Ecto neural progenitor cell (in vitro differentiated cells): ENCODE measurements at places on chromosomes 4 and X.
A peak's percentile ranks its signal among the peaks of the same experiment; 100 is the strongest.

DNA sequence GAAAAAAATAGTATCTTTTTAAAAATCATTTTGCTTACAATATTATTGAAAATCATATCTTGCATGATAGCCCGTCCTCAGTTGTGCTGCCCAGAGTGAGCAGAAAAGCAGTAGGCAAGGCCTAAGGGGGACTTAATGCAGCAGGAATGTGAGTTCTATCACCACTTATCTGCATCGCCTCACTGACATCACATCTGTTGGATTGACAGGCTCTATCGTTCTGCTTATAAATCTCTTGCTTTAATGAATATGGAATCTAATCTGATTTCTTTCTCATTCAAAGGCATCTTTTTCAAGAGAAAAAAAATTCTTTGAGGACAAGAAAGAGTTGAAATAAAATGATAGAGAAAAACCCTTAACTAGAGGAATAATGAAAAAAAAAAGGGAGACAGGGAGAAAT lies 249.9 kb downstream of the PAPSS1 start:
- DNase-seq, result no peak

GRCh38 chr4:86508436-86508835 lies 85.7 kb upstream of the PTPN13 start:
- no peak for DNase-seq

DNA sequence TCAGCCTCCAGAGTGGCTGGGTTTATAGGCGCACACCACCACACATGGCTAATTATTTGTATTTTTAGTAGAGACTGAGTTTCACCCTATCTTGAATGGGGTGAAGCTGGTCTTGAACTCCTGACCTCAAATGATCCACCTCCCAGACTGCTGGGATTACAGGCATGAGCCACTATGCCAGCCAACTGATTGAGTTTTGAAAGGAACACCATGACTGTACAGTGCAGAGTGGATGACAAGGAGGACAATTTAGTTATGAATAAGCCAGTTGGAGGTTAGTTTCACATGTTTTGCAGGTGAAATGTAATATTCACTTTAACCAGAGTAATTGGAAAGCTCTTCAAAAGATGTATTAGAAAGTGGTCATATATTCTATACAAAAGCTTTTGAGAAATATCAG lies 60.8 kb downstream of the PCDH18 start:
- DNase-seq, result no peak

- DNase-seq, result peak; percentile 44
Observed at GRCh38 chr4:1401409-1402020, 4.7 kb downstream of the NKX1-1 start.

DNA sequence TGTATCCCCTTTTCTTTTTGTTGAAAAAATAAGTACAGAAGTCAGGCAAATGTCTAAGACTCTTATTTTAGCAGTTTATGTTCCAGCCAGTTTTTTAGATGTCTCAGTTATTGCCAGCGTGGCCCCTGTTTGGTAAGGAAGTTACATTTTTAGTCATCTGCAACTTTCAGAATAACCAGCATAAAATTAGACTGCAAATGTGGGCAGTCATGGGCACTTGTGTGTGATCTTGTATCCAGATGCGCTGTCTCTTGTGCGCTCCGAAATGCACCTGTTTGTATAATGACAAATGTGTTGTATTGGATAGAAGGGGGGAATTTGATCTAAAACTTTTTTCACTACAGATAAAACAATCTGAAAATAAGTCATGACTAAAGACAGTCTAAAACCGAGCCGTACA lies 44.3 kb upstream of the CLCN4 start:
- DNase-seq, result no peak

- DNase-seq, result no peak
Observed at GRCh38 chr4:123421937-123422781, 25.6 kb downstream of the SPRY1 start.

GRCh38 chrX:8647176-8647575 lies 84.8 kb downstream of the ANOS1 start:
- DNase-seq, result no peak

DNA sequence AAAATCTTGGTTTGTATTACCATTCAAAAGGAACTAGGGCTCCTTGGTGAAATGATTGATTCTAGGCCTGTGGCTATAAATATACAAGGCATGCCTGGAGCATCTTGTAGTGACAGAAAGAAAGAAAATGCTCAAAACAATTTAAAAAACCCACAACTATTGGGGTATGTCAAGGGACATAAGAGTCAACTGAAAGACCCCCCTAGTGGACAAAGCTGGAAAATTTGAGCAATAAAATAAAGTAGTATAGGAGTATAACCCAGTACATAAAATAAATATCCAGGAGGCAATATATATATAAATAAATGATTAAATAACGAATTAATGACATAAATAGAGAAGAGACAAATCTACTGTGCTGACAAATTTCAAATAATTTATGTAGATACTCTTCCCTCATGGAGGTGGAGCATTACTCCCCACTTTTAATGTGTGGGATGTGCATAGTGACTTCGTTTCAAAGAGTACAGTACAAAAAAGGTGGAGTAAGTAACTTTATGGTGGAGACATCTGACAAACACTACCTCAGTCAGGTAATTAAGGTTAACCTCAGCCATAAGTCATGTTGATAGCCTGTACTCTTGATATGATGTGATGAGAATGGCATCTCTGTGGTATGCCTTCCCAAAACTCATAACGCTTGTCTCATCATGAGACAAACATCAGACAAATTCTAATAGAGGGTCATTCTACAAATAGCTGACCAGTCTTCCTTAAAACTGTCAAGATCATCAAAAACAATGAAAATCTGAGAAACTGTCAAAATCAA lies 185.0 kb upstream of the GLRA2 start:
- no peak for DNase-seq

GRCh38 chrX:55702671-55703070 lies 14.9 kb upstream of the RRAGB start:
- no peak for DNase-seq

GRCh38 chr4:93825551-93826216 lies 2.9 kb upstream of the ATOH1 start:
- no peak for DNase-seq

DNA sequence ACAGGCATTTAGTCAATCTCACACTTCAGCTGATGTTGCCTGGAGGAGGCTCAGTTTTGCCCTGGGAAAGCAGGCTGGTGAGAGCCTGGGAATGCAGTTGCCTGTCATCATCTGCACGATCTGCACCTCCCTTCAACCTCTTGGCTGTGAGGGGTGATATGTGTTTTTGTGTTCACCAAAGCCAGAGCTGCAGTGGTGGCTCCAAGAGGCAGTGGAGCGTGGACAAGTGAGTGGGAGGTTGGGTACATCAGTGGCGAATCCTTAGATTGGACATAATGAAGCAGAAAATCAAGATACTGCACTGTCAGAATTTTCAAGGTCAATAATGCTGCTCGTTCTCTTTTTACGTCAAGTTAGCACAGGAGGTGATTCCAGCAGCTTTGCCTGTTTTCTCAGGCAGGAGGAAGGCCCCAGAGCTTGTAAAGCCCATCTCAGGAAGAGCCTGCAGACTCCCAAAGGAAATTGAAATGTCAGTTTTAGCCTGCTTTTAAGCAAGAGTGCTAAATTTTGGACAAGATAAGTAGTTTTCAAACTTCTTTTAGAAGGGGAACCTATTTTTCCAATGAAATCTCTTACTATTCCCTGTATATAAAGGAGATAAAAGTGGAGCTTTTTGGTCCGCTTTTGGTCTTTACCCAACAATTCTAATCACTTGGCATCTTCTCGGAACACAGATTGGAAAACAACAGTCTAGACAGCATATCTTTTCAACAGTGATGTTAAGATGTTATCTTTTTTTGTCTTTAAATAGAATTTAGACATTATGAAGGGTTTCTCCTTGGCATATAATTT lies 92.8 kb downstream of the FRAS1 start:
- DNase-seq, result no peak

GRCh38 chr4:86938771-86939520 lies 4.1 kb downstream of the AFF1 start:
- no peak for DNase-seq

- DNase-seq, result no peak
Observed at GRCh38 chr4:177489471-177490246, 47.4 kb upstream of the AGA start.

- DNase-seq, result no peak
Observed at GRCh38 chr4:159390648-159391047, 287.8 kb downstream of the RAPGEF2 start.

- DNase-seq, result no peak
Observed at GRCh38 chr4:82230306-82230705, 143.5 kb downstream of the HNRNPD start.

DNA sequence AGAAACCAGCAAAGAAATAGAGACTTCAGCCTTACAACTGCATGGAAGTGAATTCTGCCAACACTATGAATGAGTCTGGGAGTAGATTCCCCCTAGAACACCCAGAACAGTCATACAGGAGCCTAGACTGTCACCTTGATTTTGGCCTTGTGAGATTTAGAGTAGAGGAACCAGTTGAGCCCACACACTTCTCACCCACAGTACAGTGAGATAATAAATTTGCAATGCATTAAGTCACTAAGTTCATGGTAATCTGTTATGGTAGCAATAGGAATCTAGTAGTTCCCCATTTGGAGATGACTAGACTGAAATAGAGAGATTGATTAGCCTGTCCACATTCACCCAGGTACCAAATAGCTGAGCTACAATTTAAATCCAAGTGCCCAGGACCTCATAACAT lies 59.0 kb downstream of the FAM13A start:
- DNase-seq, result no peak

- no peak for DNase-seq
Observed at GRCh38 chrX:24423960-24424359, 41.1 kb upstream of the PDK3 start.

GRCh38 chr4:139559089-139559479 lies 3.1 kb upstream of the SETD7 start:
- no peak for DNase-seq

DNA sequence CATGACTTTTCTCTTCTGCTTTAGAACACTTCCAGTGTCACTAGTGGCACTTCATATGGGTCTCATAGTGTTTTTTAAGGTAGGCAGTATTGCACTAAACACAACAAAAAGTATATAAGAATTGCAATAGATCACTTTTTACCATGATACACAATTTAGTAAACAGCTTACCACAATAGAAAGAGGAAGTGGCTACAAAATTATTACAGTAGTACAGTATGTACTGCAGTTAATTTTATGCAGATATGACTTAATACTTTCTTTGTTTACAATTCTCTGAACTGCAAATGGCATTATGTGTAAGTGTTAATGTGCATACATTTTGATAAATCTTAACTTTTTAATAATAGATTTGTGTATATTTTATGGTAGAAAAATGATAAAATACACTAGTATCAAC lies 157.3 kb downstream of the RRAGB start:
- DNase-seq, result no peak

DNA sequence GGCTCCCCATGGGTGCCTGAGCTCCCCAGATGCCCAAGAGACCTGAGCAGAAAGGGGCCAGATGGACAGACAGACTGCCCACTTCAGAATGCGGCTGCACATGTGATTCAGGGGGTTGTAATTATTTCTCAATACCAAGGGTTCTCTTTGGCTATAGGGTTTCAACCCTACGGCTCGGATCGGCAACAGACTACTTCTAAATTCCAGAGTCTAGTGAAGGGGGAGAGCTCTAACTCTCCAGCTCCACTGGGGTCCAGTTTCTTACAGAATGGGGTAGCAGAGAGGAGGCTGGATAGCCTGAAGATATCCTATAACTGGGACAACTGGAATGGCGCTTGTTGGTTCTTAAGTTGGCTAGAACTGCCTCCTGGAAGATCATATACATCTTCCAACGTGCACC lies 136.3 kb downstream of the MGST2 start:
- DNase-seq, result no peak

- no peak for DNase-seq
Observed at GRCh38 chr4:15286041-15286440, 141.8 kb upstream of the C1QTNF7 start.

GRCh38 chrX:93120805-93121204 lies 552.6 kb downstream of the NAP1L3 start:
- no peak for DNase-seq

DNA sequence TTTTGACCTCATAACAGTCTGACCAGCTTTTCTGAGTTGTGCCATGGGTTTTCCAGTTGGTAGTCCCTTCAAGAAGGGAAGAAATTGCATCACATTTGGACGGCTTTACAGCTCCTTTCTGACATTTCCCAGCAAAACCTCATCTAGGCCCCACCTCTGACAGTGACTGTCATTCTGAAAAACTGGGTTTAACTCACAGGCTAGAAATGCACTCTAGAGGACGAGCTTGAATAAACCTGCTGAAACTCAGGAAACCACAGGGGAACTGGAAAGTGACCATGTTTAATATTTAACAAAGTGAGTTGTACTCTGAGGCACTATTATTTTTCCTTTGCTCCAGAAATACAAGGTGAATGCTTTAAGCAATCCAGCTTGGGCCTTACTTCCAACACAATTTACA lies 434.3 kb upstream of the RASGEF1B start:
- no peak for DNase-seq

GRCh38 chrX:112669824-112670223 lies 9.9 kb downstream of the LHFPL1 start:
- no peak for DNase-seq

- no peak for DNase-seq
Observed at GRCh38 chr4:1044469-1045192, 33.2 kb downstream of the FGFRL1 start.

DNA sequence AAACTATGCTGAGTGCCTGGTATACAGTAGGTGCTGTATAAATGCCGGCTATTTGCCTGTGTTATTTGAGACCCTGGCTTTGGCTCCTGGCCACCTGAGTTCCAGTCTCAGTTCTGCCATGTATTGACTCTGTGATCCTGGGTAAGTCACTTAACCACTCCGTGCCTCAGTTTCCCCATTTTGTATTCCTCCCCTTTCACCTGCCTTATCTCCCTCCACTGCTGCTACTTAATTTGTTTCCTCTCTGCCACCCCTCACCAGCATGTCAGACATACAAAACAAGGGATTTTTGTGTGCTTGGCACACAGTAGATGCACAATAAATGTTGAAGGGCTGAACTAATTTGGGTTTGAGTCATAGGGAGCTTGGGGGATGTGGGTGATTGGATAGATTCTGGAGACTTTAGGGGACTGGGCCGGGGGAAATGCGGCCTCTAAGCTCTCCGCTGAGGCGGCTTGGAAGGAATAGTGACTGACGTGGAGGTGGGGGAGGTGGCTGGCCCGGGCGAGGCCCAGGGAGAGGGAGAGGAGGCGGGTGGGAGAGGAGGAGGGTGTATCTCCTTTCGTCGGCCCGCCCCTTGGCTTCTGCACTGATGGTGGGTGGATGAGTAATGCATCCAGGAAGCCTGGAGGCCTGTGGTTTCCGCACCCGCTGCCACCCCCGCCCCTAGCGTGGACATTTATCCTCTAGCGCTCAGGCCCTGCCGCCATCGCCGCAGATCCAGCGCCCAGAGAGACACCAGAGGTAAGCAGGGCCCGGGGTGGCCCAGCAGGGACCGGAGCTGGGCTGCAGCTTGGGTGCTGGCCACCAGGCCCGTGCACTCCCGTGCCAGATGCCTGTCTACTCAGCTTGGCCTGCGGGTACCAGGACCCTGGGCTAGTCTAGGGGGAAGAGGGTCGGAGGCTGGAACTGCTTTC lies at the start of gene TIMP1:
Gene TIMP1 (plus strand): TSS at position 706 of the 917 bp plus-strand sequence. CDS start 980 bp downstream, outside the sequence.
- peak; percentile 85 for DNase-seq
